NCI-H1048 (cell line): ENCODE measurements at places on chromosomes 1 and 21.

- DNase-seq, result no peak
Observed at GRCh38 chr1:10986525-10986890, 25.9 kb upstream of the TARDBP start.

GRCh38 chr1:172144445-172145061 lies 275.9 kb upstream of the C1orf105 start:
- no peak for DNase-seq

- no peak for DNase-seq
Observed at GRCh38 chr21:33477066-33477465, 2.7 kb downstream of the TMEM50B start.

DNA sequence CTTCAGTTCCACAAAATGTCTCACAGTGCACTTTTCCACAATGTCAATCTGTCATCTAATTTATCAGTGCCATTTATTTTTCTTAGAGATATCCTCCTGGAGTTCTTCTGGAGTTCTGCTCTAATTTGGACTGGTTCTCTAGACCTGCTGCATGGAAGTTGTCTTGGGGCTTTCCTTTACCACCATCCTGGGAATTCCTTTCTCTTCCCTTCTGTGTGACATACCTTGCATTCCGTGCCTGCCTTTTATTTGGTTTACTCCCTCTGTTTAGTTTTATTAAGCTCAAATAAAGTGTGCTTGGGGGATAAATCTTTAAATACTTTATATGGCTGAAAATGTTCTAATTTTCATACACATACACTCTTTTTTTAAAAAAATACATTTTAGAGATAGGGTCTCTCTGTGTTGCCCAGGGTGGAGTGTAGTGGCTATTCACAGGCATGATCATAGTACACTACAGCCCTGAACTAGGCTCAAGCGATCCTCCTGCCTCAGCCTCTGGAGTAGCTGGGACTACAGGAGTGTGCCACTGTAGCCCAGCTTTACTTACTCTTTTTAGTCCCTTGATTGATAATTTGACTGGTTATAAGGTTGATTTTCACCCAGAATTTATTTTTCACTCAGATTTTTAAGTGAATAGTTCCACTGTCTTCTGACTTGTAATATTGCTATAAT lies 14.4 kb downstream of the MTF2 start:
- DNase-seq, result no peak

DNA sequence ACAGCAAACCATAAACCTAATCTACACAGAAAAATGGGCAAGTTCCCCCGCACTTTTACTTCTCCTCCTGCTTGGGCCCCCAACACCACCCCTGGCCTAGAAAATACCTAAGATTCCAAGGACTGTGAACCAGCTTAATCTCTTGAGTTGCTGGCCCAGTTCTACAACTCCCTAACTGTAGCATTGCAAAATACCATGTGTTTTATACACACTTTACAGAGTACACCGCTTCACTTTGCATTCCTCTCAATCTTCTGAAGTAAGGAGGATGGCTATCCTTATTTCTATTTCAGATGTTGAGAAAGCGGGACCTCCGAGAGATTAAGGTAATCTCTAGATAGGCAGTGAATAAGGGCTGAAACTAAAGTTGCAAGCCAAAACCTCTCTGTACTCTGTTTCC lies 408.3 kb upstream of the NR5A2 start:
- no peak for DNase-seq

GRCh38 chr21:25734654-25734903 lies 125 bp downstream of the ATP5PF start:
- no peak for DNase-seq

GRCh38 chr1:46062651-46063319 lies 69.6 kb downstream of the PIK3R3 start:
- no peak for DNase-seq

DNA sequence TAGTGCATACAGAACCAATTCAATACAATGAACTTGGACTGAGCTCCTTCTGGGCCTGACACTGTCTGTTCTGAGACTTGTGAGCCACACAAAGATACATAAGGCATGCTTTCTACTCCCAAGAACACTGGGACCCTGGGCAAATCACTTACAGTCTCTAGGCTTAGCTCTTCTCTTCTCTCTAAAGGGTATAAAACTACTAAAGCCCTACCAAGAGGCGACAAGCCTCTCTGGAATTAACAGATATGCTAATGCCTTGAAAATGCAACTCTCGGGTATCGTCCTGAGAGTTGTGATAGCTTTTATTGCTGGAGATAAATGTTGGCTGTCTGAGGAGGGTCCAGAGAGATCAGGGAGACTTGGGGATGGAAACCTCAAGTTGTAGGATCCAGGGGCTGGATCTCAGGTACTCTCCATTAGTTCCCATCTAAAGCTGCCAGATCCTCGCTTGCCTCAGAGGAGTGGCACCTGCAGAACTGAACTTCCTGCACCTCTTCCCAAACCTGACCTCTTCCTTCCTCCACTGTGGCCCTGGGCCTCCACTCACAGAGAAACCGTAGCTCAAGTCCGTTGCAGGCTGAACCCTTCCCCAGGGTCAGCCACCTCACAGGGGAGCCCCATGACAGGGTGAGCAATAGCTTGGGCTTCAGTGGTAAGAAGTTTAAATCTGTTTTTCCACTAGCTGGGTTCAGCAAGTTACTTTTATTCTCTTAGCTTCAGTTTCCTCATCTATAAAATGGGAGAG lies 11.5 kb upstream of the CFAP45 start:
- DNase-seq, result no peak

- DNase-seq, result no peak
Observed at GRCh38 chr1:87739704-87740103, 411.0 kb downstream of the LMO4 start.

GRCh38 chr1:23020706-23021405 lies 1.6 kb downstream of the KDM1A start:
- DNase-seq, result no peak

DNA sequence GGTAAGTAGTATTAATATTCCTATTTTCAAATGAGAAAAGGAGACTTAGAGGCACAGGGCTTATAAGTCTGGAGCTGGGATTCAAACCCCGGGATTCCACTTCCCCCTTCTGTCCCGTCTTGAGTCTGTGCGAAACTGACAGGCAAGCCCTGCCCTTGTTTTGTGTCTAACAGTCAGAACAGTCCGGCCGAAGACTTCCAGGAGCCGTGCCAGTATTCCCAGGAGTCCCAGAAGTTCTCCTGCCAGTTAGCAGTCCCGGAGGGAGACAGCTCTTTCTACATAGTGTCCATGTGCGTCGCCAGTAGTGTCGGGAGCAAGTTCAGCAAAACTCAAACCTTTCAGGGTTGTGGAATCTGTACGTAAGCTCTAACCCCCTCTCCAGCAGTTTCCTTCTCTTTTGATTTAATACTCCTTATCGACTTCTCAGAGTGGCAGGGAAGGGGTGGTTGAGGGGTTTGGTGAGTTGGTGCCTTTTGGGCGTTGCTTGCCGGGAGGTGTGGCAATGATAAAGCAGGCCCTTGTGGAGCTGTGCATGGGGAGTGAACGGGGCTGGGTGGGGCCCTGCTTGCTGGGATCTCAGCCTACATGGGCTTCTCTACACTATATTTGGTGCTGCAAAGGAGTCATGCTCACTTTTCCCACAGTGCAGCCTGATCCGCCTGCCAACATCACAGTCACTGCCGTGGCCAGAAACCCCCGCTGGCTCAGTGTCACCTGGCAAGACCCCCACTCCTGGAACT lies 29.4 kb downstream of the IL6R start:
- DNase-seq, result no peak

DNA sequence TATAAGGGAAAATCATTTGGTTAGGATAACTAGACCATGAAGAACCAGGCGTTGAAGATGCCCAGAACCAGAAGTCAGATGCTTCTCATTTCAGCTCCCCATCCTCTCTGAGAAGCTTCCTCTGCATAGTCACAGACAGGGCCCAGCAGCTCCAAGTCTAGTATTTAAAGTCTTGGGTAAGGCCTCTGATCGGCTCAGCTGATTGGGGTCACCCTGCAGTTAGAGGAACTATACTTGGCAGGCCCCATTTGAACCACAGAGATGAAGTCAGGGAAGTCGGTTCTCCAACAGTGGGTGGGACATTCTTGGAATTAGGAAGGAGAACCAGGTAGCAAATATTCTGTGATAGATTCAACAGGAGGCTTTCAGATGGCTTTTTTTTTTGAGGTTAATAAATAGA lies 48.3 kb downstream of the SLC22A15 start:
- no peak for DNase-seq

DNA sequence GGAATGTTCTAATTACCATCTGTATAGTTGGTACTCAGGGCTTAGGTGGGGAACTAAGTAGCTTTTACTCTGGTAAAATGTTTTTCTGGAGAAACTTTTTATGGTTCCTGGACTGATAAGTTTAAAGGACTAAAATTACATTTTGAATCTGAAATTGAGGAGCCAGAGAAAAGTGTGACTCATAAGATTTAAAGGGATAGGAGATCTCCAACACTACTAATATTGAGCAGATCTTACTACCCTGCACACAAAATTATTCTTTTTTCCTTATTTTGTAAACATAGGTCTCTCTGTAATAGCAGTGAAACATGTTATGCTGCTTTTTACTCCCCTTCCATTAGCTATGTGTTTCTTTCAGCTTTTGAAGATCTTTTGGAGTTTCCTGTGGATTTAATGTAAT lies 32.5 kb downstream of the MTF2 start:
- DNase-seq, result no peak

DNA sequence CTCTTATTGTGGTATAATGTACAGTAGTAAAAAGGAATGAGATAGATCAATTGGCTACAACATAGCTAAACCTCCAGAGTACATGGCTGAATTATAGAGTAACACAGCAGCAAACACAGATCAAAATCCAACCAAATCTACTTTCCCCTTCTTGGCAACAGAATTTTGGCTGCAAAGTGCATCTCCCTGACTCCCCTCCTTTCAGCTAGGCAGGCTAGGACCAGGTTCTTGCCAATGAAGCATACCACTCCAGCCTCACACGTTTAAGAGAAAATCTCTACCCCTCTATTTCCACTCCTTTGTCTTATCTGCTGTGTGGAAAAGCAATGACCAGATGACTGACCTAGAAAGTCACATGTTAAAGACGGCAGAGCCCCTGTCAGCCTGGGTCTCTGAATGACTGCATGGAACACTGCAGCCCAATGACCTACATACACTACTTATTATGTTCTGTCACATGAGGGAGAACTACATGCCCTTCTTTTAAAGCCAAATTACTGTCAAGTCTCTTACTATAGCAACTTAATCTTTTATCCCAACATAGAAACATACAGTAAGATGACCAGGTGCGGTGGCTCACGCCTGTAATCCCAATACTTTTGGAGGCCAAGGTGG lies 99.1 kb downstream of the HLCS start:
- no peak for DNase-seq
